NCI-H1436 treated with DMSO at 0.1 percent for 48 hours (cell line): ENCODE measurements at places on chromosomes 12 and 14.
A peak's percentile ranks its signal among the peaks of the same experiment; 100 is the strongest.

- DNase-seq = no peak
Observed at GRCh38 chr12:104323899-104324298, 20.4 kb downstream of the EID3 start.

DNA sequence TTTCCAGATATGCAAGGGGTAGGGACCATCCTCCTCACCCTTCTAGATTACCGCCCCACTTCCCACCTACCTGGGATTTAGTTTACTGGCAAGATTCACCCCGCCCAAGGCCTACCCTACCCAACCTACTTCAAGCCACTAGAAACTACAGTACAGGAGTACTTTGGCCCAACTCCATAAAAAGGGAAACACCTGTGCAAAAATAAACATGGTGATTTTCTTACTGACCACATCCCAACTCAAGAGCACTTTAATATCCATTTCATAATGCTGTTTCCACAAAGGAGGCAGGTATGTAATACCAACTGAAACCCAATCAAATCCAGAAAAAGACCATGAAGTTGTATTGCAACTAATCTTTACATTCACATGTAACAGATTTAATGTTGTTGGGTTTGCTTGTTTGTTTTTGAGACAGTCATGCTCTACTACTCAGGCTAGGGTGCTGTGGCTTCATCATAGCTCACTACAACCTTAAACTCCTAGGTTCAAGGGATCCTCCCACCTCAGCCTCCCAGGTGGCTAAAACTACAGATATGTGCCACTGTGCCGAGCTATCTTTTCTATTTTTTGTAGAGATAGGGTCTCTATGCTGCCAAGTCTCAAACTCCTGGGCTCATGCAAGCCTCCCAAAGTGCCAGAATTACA lies 41.7 kb upstream of the RAP1B start:
- DNase-seq = no peak

DNA sequence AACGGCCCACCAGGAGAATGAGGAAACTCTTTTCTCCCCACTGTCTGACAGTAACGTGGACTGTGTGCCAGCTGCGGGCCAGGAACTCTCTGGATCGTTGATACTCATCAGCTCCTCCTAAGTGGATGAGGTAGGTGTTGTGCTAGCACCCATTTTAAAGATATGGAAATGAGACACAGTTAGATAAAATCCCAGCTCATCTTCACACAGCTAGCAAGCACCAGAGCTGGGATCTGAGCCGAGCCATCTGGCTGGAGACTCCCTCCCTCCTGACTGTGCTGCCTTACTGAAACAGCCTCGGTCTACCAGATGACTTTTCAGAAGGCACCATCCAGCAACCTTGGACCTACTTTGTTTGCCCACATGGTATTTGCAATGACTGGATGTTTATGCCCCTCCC lies 49.2 kb downstream of the TMEM132D start:
- no peak for DNase-seq

DNA sequence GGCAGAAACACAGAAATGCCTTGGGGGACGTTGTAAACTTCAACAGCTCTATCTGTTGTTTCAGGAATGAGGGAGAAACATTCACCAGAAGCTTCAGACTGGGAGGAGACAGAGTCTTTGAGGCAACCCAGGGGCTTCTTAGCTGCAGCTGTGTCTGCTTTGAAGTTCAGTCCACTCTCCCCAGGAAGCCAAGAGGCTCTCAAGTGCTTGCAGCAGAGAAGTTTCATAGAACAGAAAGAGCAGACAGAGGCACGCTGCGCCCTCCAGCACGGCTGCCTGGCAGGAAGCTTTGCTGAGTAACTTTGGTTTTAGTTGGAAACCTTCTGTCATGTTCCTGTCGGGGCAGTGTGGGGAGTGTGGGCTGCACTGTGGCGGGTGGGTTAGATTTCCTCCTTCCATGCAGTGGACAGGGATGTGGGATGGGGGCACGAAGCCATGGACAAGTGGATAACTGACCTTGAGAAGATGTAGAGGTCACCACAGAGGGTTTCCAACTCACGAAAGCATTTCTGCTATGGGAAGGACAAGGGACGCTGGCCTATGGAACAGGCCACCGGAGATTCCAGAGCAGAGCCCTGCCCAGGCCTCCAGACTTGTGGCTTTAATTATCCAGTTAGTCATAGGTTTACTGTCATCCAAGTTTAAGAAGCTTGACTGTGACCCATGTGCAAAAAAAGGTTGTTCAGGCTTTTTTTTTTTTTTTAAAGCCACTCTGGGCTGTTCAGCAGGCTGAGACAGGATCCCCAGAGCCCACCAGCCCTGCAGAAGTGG lies 107.7 kb downstream of the ARF6 start:
- DNase-seq = no peak

DNA sequence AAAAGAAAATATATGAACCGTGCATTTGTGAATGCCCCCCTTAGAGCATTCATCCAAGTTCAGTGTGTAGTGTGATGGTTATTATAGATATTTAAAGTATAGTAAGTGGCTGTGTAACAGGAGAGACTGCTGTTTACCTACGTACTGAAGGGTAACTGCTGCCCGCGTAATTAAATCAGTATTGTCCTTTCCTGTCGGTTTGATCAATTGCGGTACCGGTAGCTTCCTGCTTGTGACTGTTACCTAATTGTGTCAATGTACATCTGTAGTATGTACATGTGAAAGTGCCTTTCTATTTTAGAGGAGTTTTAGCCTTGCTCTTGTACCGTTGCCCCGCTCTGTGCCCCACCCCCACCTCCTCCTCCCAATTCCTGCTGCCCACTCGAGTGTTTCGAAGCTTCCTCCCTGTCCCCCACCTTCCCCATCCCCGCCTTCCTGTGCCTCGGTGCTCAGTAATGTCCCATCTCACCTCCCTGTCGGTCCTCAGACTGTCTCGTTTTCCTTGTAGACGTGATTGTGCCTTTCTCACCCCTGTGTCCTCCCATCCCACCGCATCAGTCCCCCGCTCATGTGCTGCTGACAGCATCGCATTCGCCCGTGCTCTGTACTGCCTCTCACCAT lies 75.0 kb downstream of the KICS2 start:
- DNase-seq = peak; percentile 22

- no peak for DNase-seq
Observed at GRCh38 chr12:64466178-64466577, 14.3 kb downstream of the TBK1 start.

- no peak for DNase-seq
Observed at GRCh38 chr12:91874086-91874865, 271.4 kb downstream of the BTG1 start.

- DNase-seq = no peak
Observed at GRCh38 chr12:124233041-124233796, 61.7 kb upstream of the RFLNA start.

DNA sequence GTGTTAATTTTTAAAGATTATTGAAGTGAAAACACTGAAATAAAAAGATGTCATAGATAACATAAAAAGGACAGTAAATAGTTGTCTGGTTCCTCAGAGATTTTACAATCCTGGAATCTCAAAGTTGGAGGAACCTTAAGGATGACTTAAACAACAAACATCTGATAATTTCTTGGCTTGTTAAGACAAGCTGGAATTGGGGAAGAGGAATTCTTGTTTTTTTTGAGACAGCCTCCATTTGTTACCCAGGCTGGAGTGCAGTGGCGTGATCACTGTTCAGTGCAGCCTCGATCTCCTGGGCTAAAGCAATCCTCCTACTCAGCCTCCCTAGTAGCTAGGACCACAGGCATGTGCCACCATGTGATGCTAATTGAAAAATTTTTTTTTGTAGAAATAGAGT lies 2.3 kb downstream of the ZNF410 start:
- DNase-seq = no peak

GRCh38 chr12:49809381-49809905 lies 18.8 kb downstream of the NCKAP5L start:
- DNase-seq = no peak

DNA sequence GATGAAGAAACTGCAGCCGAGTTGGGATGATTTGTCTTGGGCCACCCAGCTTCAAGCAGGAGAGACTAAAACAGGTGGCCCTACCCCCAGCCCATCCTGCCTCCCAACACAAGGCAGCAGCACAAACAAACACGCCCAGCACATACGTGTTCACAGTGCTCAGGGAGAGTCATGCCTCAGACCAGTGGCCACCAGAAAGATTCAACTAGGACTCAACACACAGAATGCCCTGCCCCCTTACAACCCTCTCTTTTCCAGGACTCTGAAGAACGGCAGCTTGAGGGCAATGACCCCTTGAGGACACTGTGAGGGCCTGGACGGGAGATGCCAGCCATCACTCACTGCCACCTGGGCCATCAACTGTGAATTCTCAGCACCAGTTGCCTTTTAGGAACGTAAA lies 75.0 kb downstream of the NT5DC3 start:
- DNase-seq = no peak

GRCh38 chr14:80381807-80382363 lies 170.6 kb upstream of the DIO2 start:
- no peak for DNase-seq

DNA sequence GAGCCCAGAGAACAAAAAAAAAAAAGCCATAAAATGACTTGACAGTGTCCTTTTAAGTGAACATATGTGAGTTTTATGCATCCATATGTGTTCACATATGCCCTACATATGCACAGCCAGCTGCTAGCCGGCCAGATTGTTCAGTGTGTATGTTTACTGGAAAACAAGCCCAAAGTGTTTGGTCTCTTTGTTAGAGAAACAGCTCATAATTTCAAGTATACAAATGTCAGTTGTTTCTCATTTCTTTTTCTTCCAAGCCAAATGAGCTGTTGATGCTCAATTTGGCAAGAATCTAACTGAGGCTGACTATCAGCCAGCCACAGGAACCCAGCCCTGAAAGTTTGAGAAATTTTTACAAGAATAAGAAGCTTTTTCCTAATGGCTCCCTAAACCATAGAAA lies 60.8 kb upstream of the TSPAN8 start:
- no peak for DNase-seq

DNA sequence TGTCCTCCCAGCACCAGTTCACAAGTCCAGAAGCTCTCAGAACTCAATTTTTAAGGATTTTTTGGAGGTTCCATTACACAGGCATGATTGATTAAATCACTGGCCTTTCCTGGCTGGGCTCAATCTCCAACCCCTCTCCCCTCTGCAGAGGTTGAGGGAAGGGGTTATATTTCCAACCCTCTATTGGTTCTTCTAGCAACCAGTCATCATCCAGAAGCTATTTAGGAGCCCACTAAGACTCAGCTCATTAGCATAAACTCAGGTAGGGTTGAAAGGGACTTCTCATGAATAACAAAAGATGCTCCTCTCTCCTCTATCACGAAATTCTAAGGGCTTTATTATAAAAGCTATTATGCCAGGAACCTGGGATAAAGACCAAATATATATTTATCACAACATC lies 41.5 kb downstream of the SPPL3 start:
- no peak for DNase-seq

DNA sequence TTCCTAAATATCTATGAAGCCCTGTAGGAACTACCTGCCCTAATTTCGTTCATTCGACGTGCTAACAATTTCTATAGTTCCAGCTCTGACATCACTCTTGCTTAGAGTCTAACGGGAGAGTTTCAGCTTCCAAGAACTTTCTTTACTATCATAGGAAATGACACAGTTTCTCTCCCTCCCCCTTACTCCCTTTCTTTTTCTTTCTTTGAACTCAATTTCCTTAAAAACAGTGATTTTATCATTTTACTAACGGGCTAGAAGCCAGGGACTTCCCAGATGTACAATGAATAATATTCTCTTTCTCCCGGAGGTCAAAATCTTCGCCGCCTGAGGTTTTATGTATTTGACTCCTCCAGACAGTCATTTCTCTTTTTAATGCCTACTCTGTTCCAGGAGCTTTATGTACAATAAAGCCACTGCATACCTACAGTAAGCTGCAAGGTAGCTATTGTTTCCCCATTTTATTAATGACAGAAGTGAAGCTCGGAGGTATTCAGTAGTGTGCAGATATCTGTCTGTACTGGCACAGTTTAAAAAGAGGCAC lies 15.7 kb downstream of the SMCO2 start:
- DNase-seq = no peak

GRCh38 chr14:54253195-54253947 lies 143.4 kb upstream of the CDKN3 start:
- no peak for DNase-seq

DNA sequence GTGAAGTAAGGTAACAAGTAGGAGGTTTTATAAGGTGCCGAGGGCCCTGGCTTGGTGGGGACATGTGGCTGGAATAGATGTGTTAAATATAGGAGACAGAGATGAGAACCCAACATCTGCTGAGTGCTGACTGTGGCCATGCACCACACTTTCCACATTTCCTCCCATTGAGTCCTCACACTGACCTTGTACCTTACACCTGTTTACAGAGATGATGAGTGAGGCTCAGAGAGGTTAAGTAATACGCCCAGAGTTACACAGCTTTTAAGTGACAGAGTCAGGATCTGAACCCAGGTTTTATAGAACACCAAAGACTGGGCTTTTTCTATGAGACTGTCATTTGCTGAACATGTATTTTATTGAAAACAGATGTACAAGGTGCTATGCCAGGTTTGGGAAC lies 70.8 kb upstream of the LTA4H start:
- no peak for DNase-seq

- no peak for DNase-seq
Observed at GRCh38 chr12:54369597-54370131, 5.4 kb upstream of the GPR84 start.

DNA sequence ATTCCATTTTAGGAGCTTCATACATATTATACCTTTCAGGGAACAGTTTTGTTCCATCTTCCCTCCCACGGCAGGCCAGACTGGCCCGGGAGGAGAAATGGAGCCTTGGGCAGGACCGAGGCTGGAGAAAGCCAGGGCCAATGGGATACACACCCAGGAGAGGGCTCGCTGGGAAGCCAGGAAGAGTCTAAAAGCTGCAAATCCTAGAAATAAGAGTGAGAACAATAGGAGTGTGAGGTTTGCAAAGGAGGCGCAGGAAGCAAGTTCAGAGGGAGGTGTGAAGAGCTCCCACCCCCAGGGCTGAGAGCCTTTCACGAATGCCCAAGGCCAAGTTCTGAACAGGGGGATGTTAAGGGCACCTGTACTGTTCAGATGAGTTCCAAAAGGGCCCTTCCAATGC lies 67.5 kb upstream of the CPSF6 start:
- no peak for DNase-seq

DNA sequence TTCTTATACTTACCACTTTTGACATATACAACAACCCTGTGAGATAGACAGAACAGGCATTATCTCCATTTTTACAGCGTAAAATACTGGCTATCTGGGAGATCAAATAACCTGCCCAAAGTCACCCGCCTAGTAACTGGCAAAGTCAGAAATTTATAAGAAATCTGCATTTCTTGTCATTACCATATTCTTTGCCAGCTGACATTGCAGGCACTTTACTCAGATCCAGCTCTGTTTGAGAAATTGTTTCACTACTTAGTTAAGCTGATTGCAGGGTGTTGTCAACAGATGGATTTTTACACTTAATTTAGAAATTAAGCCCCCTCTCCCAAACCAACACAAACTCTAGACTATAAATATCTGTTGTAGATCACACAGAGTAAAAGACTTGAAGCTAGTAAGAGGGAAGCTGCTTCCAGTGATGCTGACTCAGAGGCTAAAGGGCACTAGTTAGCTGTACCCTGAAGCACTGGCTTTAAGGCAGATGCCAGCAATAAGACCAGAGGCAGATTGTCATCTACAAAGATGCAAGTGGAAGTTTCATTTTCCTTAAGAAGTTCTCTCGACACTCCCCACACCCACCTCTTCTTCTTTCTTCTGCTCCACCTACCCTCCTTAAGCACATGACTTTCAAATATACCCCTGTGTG lies 153.1 kb downstream of the ANO6 start:
- DNase-seq = no peak

- no peak for DNase-seq
Observed at GRCh38 chr12:3195337-3195736, 118.2 kb downstream of the TSPAN9 start.
